H9 (cell line): ENCODE measurements at places on chromosomes 13 and 19. TPM values are rescaled to one million over a fixed set of nuclear protein-coding genes. Genes with fewer than 3 reads are reported as not detected.

DNA sequence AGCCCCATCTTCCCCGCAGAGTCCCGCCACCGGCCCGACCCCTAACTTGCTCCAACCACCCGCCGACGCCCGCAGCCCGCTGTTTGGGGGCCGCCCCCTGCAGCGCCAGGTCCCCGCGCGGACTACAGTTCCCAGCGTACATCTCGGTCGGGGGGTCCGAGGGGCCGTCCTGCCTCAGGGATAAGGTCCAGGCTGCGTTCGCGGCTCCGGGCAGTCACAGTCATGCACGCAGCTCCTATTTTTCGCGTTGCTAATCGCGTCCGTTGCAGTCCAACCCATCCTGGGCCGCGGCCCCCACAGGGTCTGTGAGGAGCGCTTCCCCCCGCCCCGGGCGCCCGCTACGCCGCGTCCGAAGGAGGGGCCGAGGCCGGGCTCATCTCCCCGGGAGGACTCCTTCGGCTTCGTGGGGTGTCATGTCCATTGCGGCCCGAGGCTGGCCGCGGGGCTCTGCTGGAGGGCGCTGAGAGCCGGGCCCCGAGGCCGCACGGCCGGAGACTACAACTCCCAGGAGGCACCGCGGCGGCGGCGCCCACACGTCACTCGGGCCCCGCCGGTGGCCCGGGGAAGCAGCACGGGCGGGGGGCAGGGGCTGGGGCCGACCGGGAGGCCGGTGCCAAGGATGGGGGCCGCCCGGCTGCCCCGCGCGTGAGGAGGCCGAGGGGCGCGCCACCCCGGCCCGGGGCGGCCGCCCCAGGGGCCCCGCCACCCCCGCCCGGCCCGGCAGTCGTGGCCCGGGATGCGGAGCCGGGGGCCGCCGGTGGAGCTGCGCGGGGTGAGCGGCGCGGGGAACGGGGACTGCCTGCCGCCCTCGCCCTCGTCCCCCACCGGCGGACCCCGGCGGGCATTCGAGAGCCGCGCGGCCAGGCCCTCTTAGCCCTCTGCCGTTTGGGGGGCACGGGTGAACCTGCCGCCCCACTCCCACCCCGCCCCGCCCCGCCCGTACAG is at the start of gene MAP3K10:
TSS of gene MAP3K10 (plus strand) at position 536 of the 945 bp plus-strand sequence. CDS start 606 bp downstream, outside the sequence.
- DNase-seq = peak; percentile 63

DNA sequence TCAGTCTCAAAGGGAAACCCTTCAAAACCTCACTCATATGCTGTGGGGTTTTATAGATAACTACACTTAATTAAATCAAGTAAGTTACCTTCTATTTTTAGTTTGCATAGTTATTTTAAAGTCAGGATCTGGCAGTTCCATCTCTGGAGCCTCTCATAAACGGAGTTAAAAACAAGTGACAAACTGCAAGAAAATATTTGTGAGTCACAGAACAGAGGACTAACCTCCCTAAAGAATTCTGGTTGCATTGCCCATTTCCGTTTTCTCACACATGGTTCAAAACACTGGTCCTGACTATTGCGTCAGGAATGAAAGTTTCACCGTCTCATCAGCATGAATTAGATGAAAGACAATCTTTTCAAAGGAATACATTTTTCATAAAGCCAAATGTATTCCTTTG is 10.6 kb downstream of the RXFP2 start:
- DNase-seq = no peak

DNA sequence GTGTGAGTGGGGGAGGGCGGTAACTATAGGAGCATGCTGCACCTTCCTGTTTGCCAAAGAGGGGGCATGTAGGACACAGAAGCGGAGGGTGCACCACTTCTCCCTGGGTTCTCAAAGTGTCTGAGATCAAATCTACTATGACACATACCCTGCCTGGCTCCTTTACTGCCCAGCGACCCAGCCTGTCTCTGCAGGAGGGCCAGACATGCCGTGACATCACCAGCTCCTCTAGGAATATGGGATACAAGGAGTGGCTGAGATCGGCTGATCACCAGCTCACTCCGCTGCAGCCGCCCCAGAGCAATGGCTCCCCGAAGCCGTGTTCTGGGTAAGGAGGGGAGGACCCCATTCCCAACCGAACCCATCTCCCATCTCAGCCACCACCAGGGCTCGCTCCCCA is 16.4 kb upstream of the IGFL1 start:
- no peak for DNase-seq

DNA sequence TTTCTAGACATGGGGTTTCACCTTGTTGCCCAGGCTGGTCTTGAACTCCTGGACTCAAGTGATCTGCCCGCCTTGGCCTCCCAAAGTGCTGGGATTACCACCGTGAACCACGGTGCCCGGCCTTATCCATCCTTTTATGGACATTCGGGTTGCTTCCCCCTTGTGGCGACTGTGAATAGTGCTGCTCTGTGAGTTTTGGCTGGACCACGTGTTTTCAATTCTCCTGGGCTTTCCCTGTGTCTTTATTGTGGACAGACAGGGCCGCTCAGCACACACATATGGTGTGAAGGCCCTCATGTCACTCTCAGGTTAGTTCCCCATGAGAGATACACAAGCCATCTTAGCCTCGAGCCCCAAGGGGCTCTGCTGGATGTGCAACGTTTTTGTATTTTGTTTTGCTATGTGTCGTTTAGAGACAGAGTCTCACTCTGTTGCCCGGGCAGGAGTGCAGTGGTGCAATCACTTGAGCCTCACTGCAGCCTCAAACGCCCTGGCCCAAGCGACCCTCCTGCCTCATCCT is 40.5 kb downstream of the MAU2 start:
- DNase-seq = peak; percentile 85

- no peak for DNase-seq
These were observed 3.6 kb downstream of the ACTN4 start for GRCh38 chr19:38650911-38651584.

The CAPNS1 gene
- 379 and 399 TPM in 2 replicates for total RNA-seq

GRCh38 chr13:41837629-41838028 is 123.3 kb downstream of the VWA8 start:
- no peak for DNase-seq

The TRIP10 gene
- 54.1 and 56.4 TPM in 2 replicates for total RNA-seq

The LILRB2 gene
- total RNA-seq = not detected in 2 replicates

DNA sequence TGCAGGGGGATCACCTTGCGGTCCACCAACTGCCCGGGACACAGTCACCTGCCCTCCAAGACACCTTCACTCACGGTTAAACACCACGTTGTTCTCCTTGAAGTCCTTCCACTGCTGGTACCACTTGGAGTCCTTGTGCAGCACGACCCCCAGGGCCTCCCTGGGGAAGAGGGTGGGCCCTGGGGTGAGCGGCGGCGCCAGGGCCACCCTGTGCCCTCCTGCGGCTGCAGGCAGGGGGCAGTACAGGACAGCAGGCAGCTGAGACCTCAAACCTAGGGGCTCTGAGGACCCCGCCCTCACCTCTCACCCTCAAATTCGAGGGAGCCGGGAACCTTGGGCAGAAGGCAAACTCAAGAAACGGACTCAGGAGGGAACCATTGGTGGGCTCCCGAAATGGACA is 7.5 kb upstream of the CTXN1 start:
- DNase-seq = no peak

The ZNF99 gene
- total RNA-seq = not detected in 2 replicates

DNA sequence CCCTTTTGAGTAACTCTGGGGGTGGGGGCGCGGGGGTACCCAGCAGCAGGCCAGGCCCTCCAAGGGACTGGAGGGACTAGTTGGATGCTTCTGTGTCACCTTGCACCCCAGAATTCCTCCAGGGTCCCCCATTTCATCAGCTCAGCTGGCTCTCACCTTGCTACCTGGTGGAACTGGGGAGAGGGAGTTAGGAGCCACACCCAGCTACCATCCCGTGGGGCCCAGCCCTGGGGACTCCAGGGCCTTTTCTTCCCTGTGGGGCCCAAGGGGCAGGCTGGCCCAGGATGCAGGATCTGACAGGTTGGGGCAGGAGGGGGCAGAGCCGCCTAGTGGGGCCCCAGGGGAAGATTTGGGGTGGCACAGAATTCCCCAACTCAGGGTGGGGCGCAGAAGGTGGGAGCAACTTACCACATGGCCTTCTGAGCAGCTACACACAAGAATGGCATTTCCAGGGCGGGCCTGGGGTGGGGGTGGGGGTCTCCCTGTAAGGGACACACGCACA is 32.8 kb upstream of the NANOS3 start:
- no peak for DNase-seq

The IGFL2 gene
- total RNA-seq = not detected in 2 replicates

GRCh38 chr13:100540621-100541020 is 48.0 kb downstream of the GGACT start:
- no peak for DNase-seq

- DNase-seq = no peak
These were observed 21.1 kb downstream of the PROSER1 start for GRCh38 chr13:39016787-39017186.

The PEG3 gene
- total RNA-seq = not detected in 2 replicates

The ZNF256 gene
- total RNA-seq = 11.9 and 12.3 TPM in 2 replicates

The PRKCG gene
- 7.1 and 8.8 TPM in 2 replicates for total RNA-seq

DNA sequence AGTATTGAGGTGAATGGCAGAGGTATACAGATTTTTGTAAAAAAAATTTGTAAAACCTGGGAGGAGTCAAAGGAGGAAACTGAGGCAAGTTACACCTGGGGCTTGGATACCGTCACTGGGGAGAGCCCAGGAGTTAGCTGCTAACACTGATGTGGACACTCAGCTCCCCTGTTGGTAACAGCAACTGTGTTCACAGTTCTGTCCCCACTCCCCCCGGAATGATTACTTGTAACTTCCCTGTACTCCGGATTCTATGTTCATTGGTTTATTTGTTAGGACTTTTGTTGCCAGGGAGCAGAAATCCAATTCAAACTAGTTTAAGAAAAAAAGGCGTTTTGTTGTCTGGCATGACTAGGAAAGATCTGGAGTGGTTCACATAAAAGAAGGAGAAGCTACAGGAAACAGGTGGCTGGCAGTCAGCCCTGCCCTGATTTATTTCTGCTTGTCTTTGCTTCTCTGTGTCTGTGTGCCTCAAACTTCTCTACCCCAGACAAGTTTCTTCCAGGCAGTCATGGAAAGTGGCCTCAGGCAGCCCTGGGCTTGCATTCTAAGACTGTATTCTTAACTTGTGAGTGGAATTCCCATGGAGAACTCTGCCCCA is 2.3 kb upstream of the GPR12 start:
- DNase-seq = no peak

DNA sequence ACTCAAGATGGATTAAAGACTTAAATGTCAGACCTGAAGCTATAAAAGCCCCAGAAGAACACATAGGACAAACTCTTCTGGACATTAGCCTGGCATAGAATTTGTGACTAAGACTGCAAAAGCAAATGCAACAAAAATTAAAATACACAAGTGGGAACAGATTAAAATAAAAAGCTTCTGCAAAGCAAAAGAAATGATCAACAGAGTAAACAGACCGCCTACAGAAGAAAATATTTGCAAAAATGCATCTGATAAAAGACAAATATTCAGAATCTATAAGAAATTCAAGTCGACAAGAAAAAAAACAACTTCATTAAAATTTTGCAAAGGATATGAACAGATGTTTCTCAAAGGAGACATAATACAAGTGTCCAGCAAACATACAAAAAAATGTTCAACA is 537.8 kb downstream of the SLITRK1 start:
- no peak for DNase-seq

The KLK12 gene
- not detected in 2 replicates for total RNA-seq

The IL17D gene
- 1.2 and 1.6 TPM in 2 replicates for total RNA-seq

- no peak for DNase-seq
These were observed 6.7 kb upstream of the LRCH1 start for GRCh38 chr13:46546084-46546768.

DNA sequence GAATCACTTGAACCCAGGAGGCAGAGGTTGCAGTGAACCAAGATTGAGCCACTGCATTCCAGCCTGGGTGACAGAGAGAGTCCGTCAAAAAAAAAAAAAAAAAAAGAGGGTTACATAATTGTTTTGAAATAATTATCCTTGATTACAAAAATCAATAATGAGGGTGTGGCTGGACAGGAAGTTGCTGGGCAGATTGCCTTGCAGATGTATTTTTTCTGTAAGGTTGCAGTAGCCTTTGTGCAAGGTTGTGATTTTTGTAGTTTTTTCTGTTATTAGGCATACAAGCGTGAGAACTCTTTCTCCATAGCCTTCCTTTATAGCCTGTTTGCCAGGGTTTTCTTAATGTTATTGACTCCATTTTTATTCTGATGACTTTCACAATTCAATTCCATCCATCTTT is 40.7 kb upstream of the SIN3B start:
- no peak for DNase-seq

DNA sequence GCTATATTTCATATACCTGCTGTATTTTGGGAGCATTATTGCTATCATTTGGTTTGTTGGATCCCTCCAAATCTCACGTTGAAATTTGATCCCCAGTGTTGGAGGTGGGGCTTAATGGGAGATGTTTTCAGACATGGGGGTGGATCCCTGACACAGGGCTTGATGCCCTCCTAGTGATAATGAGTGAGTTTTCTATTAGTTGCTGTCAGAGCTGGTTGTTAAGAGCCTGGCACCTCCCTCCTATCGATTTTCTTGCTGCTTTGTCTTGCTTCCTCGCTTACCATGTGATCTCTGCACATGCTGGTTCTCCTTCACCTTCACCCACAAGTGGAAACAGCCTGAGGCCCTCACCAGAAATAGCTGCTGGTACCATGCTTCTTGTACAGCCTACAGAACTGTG is 259.9 kb upstream of the STARD13 start:
- no peak for DNase-seq

DNA sequence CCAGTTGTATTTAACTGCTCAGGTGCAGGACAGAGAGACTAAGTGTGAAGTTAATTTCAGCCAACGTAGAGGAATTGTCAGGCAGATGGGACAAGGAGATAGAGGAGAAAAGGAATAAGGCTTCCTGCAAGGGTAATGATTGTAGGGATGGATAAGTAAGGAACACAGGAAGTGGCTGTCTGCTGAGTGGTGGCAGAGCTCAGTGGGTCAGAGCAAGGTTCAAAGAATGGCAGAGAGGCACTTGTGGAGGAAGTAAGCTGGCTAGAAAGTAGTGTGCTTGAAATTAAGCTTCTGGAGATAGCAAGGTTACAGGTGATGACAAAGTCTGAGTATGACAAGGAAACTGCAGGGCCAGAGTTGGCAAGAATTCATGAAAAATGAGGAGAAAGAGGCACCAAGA is 47.9 kb downstream of the USPL1 start:
- no peak for DNase-seq

GRCh38 chr13:110626521-110626920 is 11.2 kb downstream of the NAXD start:
- no peak for DNase-seq

The YIF1B gene
- total RNA-seq = 73.2 and 77.4 TPM in 2 replicates

The CNFN gene
- 7.1 and 8.8 TPM in 2 replicates for total RNA-seq

DNA sequence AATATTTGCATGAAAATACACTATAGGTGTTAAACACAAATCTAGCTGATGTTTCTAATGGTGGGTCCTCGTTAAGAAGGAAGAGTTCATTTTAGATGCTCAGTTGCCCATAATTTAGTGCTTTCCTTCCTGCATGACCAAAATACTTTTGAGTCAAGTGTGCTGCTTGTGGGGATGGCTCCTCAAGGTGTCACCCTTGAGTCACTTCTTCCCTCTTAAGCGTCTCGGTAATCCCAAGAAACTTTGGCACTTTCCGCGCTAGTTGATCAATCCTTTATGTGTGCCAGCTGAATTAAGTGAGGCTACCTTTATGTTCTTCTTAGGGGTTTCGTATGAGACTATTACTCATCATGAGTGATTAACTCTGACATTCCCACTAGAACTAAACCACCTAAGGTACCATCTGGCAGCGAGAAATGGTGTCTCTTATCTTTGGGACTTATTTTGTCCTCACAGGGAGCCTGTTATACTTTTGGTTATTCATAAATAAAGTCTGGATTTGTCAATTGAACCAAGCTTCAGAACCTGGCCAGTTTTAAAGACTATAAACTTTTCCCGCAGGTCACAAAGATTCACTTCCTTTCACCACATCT is 106.8 kb downstream of the NHLRC3 start:
- DNase-seq = peak; percentile 51

GRCh38 chr13:40993987-40994386 is 25.1 kb downstream of the ELF1 start:
- DNase-seq = peak; percentile 32
